SHP77 treated with DMSO at 0.1 percent for 48 hours (cell line): ENCODE measurements at places on chromosomes 1 and 21.

DNA sequence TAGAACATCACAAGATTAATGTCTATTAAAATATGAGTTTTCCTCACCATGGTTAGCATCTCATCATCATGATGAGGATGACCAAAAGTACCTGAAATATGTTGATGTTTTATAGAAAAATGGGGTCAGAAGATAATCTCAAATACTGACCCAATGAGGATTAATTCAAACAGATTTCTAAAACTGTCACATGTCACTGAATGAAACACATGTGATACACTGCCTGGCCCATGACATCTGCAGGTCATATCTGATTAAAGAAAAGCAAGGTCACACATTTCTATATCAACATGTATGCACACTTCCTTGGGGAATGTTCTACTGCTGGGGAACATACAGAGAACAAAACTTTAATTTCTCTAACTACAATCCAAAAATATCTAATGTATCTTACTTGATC, 470.6 kb upstream of the ADGRL2 start:
- no peak for DNase-seq

- DNase-seq, result no peak
These were observed 16.7 kb downstream of the RGS4 start for GRCh38 chr1:163085904-163086268.

DNA sequence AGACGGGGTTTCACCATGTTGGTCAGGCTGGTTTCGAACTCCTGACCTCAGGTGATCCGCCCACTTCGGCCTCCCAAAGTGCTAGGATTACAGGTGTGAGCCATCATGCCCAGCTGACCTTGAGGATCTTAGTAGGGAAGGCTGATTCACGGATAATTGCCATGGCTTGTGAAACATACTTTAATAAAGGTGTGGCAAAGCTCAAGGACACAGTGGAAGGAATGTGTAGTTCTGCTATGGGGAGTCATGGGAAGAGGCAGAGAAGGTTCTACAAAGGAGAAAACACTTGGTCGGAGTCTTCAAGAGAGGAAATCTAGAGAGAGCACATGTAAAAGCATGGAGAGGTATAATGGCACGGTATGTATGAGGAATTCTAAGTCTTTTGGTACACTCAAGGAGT, 12.7 kb upstream of the PTCH2 start:
- no peak for DNase-seq

- DNase-seq, result no peak
These were observed 245.7 kb upstream of the PTBP2 start for GRCh38 chr1:96475903-96476302.

- DNase-seq, result no peak
These were observed 45.7 kb downstream of the ATP2B4 start for GRCh38 chr1:203672346-203672745.

DNA sequence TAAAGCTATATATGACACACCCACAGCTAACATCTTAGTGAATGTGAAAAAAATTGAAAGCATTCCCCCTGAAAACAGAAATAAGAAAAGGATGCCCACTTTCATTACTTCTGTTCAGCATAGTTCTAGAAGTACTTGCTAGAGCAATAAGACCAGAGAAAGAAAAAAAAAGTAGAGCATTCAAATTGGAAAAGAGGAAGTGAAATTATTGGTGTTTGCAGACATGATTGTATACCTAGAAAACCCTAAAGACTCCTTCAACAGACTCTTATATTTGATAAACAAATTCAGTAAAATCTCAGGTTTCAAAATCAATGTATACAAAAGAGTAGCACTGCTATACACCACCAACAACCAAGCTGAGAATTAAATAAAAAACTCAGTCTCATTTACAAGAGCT, 1461.0 kb downstream of the AMY1C start:
- no peak for DNase-seq

DNA sequence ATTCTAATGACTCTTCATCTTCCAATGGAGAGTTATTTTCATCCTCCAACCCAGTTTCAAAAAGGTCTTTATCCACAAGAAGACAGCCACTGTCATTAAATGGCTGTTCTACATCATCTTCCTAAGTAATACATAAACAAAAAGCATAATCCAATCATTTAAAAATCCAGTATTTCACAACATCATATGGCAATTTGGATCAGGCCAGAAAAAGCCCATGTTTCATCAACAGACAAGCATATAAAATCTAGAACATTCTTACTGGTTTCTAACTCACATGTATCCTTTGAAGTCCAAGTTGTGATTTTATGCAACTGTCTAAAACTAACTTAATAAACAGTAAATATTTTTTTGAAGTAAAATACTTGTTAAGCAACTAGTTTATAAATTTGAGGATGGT, 6.6 kb downstream of the CLSPN start:
- DNase-seq, result no peak

DNA sequence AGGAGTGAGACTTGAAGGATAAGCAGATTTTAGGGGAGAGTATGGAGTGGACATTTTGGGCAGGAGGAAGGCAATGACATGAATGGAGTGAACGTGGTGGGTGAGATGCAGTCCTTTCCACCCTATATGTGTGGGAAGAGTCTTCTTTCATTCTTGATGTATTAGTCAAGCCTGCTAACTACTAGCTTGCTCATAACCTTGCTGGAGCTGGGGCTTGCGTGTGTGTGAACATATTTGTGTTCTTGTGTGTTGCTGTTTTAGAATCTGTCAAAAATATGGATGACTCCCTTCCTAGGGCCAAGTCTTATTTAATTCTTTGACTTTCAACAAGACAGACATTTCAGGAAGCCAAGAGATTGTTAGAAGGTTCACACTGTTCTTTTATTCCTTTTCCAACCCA, 132.7 kb downstream of the UCK2 start:
- no peak for DNase-seq

GRCh38 chr1:246083416-246083815, 423.7 kb downstream of the SMYD3 start:
- DNase-seq, result no peak

DNA sequence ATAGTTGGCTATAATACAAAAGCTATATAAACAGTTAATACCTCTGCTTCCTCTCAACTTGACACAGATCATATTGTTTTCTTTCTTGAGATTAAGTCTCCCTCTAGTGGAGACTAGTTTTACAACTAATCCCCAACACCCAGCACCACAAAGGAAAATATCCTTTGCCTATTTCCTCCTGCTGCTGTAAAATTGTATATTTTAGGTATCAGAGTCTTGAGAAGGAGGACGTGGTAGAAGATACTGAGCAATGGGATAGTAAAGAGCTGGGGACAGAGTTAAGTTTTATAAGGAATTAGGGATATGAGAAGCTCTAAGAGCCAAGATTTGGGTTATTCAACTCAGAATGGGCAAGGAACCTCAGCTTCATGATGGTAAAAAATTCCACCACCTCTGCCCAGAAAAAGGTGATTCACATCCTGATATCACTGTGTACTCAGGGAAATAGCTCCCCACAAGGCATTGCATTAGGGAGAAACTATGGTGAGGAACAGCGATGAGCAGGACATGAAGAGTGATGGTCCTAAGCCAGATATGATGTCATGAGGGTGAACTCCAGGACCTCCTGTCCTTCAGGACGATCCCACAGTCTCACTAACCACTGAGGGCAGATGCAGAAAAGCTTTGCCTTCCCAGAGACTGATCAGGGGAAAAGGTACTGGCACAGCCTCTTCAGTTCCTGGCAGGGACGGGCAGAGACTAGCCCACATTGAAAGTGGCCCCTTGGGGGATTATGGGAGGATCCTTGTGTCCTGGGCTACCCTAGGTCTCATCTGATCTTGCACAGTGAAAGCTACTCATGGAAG, 14.7 kb upstream of the CFAP126 start:
- DNase-seq, result peak; percentile 60

DNA sequence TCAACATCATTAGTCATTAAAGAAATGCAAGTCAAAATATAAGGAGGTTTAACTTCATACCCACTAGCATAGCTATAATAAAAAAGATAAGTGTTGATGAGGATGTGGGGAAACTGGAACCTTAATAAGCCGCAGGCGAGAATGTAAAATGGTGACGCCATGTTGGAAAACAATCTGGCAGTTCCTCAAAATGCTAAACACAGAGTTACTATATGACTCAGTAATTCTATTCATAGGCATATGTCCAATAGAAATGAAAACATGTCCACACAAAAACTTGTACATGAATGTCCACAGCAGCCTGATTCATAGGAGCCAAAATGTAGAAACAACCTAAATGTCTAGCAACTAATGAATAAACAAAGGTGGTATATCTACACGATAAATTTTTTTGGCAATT, 23.2 kb downstream of the DDX59 start:
- DNase-seq, result no peak

DNA sequence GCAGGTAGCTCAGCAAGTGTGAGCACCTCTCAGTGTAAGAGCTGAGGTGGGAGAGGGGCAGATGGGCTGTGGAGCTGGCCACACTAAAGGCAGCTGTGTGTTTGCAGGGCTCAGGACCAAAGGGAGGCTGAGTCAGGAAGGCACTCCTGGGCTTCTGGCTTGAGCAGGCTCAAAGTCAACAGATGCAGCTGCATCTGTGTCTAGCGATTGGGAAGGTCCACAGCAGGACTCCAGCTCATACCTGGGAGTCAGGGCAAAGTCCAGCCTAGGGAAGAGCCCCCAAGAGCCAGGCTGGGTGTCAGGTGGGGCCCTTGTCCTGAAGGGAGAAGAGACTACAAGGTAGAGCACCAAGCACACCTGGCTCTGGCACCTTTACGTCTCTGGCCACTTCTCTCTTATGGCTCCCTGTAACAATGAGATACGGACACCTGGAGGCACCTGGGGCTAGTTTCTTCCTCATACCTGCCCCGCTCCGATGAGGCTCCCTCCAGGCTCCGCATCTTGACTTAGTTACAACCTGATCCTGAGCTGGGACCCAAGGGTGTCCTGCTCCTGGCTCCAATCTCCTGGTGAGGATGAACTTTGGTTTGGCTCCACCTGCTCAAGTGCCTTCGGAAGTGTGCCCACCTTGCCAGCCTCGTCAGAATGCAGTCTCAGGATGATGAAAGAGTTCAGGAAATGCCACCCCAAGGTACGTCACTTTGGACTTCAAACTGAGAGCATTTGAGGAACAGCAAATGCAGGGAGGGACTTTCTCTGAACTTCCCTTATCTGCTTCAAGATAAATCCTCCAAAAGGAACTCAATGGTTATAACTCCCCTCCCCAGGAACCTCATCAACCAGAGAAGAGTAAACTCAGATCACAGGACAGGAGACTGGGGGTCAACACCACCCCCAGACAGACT, 21.5 kb upstream of the SLC2A1 start:
- no peak for DNase-seq

GRCh38 chr1:173210283-173210682, 3.2 kb upstream of the TNFSF4 start:
- DNase-seq, result no peak

GRCh38 chr1:178037510-178038253, 56.2 kb upstream of the RASAL2 start:
- no peak for DNase-seq

GRCh38 chr1:31926252-31926651, 11.9 kb downstream of the PTP4A2 start:
- no peak for DNase-seq

GRCh38 chr1:37930246-37931101, 16.4 kb downstream of the INPP5B start:
- no peak for DNase-seq

DNA sequence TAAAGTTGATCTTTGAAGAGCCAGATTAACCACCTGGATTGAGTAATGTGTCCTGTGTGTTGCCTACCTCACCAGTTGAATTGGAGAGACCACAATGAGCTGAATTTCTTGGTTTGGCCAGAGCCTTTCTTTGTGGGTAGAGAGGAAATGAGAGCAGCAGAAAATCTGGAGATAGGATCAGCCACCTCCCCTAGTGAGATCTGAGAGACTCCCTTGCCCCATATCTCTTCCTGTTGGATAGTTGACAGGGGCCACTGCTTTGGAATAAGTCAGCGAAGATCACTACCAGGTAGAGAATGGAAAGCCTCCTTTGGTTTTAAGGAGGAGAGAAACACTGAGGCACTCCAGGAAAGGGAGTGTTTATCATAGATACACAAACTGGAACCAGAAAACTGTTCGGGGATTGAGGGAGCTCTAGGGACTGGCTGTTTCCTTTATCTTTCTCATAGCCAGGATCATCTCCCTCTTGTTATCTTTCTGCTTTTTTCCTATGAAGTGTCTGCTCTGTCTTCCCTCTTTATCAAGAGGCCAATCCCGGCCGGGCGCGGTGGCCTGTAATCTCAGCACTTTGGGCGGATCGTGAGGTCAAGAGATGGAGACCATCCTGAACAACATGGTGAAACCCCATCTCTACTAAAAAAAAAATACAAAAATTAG, 21.3 kb upstream of the ZNF326 start:
- DNase-seq, result no peak

- no peak for DNase-seq
These were observed 16.5 kb downstream of the TMPRSS2 start for GRCh38 chr21:41491412-41491811.

DNA sequence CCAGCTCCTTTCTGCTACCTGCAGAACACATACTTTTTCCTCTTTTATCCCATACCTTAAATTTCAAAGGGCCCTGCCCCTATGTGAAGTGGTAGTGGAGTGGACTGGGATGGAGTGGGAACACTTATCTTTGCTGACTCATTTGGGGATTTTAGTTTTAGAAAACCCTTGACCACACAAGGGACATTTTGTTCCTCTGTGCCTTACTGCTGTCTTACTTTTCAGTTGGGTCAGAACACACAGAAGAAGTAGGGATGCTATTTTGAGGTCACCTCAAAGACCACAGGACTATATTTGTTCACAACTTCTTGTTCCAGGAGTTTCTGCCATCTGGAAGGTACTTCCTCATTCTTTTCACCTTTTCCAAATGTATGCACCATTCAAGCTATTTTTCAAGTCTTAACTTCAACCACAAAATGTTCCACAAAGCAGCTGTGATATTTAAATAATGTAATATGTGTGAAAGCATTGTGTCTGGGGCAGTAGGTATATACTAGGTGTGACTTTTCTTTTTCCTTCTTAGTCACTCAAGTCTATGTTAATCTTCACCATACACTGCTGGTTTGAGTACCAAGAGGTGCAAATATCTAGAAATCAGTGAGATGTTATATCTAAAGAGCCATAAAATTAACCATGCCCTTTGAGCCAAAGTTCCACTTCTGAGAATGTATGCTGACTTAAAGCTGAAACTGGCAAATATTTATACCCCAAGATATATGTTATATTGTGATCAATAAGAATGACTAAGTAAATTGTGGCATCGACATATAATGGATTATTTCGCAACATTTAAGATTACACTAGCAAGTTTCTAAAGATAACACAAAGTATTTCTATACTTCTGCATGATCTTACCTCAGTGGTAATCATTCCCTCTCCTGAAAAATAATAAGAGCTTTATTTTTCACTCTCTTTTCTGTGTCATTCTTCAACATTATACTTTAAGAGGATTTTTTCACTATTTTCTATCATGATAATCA, 308.5 kb downstream of the MRPL39 start:
- DNase-seq, result no peak

DNA sequence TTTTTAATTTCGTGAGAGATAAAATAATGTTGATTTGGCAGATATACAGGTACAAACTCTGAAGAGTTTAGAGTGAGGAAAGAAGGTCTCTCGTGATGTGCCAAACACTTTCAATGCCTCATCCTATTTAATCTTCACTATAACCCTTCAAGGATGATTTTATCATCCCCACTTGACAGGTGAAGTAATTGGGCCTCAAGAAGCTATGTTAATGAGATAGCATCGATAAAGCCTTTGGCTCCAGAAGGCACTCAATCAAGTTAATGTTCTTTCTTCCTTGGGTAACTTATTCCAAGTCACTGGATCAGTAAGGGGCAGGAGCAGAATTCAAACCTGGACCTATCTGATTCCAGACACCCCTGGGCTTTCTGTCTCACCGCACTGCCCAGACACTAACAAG, 7.2 kb downstream of the LMOD1 start:
- DNase-seq, result no peak
